Activated naive CD8-positive, alpha-beta T cell treated with anti-CD3 and anti-CD28 coated beads, Interleukin-2, amount 50 U/mL, for 24 hours (primary cell): ENCODE measurements at places on chromosomes 6 and 20.
A peak's percentile ranks its signal among the peaks of the same experiment; 100 is the strongest.

DNA sequence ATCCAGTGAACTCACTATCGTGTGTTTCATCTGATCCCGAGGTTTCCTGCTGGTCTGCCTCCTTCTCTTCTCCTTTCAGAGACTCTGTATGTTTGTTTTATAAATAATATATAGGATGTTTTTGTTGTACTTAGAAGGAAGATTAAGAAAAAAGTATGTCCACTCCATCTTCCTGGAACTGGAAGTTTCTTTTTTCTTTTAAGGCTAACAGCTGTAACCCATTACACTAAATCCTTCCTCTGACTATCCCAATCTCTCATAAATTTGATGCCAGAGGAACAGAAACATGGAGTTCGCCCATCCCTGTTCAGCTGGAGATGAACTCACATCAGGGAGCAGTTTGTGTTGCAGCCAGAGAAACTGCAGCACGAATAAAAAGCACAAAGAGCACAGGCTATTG, 20.7 kb downstream of the RIPK1 start:
- no peak for DNase-seq

DNA sequence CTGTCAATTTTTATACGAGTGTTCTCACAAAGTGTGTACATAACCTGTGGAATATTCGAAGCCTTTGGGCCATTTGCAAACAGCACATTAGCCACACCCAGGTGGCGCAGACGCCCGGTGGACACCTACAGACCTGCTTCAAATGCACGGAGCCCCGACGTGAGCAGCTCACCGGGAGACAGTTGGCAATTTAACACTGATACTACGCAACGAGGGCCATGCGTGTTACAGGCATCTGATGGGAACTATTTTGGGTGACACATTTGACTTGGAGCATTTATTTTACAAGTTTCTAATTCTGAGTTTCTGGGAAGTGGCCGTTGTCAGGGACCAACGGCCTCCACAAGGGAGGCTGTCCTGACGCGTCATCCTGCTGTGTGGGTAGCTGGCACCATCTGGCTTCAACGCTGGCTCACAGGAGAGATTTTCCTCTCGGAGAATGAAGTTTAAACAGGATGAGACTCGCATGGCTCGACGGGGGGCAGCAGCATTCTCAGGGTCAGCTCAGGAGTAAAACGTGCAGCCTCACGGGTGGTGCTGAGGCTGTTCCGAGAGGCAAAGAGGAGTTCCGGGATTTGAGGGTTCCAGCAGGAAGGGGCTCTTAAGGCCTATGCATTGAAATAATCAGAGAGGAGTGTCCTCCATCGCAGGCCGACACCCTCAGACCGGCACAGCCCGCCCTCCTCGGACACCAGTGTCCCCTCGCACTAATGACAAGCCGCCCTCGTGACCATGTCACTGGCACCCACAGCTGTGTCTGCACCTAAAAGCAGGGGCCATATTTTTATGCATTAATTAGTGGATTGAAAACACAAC, 207.4 kb downstream of the DLL1 start:
- no peak for DNase-seq

DNA sequence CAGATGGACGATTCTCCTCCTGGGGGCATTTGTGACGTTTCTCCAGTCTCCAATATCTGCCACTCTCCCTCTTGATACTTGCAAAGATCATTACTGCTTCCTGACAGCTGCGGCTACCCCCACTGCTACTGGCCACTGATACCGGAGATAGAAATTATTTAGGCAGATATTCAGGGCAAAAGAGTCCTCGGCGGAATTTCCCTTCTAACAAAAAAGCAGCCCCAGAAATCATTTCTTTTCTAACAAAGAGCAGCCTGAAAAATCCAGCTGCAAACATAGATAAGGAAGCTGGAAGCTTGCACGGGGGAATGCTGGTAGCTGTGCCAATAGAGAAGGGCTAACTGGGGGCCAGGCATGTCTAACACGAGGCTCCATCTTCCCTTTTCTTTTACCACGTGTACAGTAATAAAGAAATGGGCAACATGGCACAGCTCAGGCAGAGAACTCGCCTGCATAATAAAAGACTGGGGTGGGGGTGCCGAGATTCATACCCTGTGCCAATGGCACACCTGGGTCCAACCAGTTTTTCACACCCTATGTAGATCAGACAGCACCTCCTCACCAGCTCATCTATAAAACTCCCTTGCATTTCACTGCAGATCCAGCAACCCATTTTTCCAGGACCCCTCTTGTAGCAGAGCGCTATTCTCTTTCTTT, 6.1 kb downstream of the TP53RK start:
- no peak for DNase-seq

DNA sequence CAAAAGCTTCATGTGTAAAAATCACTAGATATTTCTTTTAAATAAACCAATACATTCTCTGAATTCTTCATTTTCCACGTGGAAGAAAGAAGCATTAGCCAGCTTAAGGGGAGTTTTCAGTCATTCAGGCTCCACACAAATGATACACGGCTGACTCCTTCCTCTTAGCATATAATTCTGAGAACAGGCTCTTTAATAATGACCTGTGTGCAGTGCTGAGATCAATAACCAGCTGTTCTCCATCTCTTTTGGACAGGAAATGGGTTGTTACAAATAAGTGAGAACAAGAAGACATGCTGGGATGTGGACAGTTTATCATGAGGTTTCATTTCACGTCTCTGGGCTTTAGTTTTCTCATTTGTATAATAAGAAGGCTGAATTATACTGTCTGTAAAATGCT, 146.9 kb upstream of the C6orf118 start:
- no peak for DNase-seq

- no peak for DNase-seq
Observed at GRCh38 chr20:34058831-34059230, 53.2 kb downstream of the EIF2S2 start.

DNA sequence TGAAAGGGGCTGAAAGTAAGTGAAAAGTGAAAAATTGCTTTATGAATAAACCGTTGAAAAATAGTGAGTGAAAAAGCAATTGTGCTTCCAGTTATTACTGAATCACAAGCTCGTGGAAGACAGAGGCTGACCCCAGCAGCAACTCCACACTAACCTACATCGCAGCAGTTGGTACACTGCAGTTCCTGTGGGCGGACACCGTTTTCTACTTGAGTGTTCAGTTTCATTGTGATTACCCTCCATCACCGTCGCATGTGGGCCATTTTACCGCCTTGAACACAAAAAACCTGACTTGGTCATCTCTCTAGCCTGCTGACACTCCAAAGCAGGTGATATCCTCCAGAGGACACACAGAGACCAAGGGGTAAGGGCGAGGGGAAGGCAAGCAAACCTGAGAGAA, 28.4 kb downstream of the PRDM1 start:
- DNase-seq: peak; percentile 63

- DNase-seq: no peak
Observed at GRCh38 chr6:34608321-34609091, 52.4 kb upstream of the SPDEF start.

GRCh38 chr6:53792016-53792415, 2.8 kb upstream of the LRRC1 start:
- no peak for DNase-seq

GRCh38 chr6:55450005-55450404, 122.7 kb downstream of the GFRAL start:
- no peak for DNase-seq

GRCh38 chr6:117549611-117550010, 52.7 kb downstream of the GOPC start:
- no peak for DNase-seq
